Stimulated activated CD8-positive, alpha-beta memory T cell treated with anti-CD3 and anti-CD28 coated beads, Interleukin-4, amount 100 ng/mL, for 1 hour (primary cell): ENCODE measurements at places on chromosomes 6 and 20.

DNA sequence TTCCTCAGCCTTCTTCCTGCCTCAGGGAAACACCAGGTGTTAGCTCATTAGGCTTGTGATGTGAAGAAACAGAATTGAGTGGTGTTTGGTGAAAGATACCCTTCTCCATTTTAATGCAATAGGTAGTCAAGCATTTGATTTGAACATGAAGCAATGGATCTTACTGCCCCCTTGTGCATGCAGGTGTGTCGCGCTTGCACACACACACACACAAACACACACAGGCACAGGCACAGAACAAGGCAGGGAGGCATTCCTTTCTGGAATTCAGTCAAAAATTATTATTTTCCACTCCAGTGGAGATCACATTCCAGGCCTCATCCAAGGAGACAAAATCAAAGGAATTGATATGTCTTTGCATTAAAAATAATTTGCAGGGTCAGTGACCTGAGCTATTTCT, 667.0 kb upstream of the MARCKS start:
- no peak for DNase-seq

DNA sequence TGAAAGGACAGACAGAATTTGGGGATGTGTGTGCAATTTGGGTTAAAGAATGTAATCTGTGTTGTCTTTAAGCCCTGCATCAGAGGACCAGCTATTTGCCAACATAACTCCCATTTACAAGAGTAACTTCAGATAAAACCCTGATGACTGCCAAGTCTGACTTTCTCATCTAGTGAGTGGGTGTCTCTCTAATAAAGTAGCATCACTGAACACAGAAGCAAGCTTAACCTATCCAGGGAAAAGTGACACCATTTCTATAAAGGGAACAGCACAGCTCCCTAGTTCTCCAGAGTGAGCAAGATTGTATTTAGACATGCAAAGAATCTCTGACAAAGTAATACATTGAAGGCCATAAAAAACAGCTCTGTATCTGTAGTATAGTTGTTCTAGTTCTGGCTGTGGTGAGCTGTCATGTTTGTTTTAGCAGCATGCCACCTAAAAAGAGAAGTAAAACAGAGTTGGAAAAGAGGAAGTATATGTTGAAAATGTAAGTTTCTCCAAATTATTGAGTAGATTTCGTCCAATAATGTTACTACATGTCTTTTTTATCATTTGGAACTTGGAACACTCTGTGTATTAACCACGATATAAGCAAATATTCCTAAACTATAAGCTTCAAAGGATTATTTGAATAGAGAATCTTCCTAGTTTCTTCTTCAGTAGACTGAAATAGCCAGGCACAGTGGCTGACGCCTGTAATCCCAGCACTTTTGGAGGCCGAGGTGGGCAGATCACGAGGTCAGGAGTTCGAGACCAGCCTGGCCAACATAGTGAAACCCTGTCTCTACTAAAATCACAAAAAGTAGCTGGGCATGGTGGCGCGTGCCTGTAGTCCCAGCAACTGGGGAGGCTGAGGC, 8.8 kb upstream of the PIM1 start:
- DNase-seq, result no peak

DNA sequence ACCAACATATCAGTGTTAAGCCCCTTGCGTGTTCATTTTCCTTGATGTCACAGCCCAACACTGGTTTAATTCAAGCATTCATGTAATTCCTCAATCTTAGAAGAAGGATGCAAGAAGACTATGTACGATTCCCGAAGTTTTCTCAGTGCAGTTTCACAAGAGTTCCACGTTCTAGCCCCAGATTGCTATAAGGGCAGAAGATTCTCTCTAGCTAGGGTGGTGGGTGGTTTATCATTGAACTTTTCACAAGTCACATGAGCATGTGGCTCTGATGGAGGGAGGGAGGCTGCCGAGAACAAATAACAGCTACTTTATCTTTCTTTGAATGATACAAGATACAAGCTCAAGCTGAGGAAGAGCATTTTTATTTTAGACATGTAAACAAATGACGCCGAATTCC, 71.9 kb upstream of the NHSL1 start:
- DNase-seq, result no peak

GRCh38 chr6:119961450-119961849, 611.9 kb upstream of the MAN1A1 start:
- no peak for DNase-seq
